ENCODE measurements at places on chromosomes 1 and 21.

- peak; percentile 4 for DNase-seq
Observed at GRCh38 chr1:28811766-28812668, at the start of gene OPRD1. Gene OPRD1, plus strand, starts transcription at chr1:28812170. Its CDS starts 214 bp downstream, at chr1:28812384.

GRCh38 chr1:67785847-67786753 is 47.2 kb downstream of the GNG12 start:
- no peak for DNase-seq

DNA sequence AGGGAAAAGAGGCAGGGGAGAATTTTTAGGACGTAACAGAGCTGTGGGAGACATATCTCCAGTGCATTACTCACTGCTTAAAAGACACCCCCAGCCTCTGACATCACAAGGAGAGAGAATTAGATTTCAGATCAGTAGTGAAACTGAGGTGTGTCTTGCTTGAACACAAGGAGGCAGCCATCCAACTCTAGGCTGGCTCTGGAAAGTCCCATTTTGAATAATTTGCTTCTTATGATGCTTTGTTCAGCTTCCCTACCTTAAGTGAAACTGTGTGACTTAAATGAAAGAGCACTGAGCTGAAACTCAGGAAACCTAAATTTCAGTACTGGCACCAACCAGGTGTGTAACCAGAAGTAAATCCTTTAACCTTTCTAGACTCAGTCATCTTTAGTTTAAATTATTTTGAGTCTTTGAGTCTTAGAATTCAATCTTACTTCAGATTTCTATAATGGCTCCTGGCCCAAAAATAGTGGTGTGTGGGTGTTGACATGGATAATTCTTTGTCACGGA is 251.6 kb upstream of the SGIP1 start:
- no peak for DNase-seq

DNA sequence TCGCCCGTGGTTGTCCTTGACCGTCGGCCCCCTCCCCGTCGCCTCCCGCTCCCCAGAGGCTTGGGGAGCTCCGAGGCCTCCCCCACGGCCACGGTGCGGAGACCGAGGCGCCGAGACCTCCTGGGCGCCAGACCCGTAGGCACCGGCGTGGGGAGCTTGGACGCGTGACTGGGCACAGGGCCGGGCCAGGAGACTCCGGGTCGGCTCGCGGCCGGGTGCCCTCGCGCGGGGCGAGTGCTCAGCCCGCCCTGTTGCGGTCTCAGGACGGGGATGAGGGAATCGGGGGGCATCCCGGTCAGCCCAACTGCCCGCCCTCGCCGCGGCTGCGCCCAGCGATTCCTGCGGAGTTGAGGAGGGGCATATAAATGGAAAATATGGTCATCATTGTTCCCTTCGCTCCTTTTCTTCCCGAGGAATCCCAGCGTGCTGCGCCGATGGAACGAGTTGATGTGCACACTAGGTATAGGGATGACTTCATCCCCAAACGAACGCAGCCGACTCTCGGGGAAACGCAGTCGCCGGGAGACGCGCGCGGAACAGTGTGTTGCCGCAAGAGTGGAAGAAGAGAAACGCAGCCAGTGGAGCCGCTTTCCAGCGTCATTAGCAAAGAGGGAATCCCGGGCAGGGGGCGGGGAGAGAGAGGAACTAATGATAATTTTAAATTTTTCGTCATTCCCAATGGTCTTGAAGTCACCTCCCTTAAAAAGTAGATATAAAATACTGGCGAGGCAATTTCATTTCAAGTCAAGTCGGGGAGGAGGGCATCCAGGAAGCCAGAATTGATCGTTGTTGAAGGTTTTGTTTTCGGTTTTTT is 747 bp upstream of the ENAH start:
- DNase-seq = peak; percentile 80

DNA sequence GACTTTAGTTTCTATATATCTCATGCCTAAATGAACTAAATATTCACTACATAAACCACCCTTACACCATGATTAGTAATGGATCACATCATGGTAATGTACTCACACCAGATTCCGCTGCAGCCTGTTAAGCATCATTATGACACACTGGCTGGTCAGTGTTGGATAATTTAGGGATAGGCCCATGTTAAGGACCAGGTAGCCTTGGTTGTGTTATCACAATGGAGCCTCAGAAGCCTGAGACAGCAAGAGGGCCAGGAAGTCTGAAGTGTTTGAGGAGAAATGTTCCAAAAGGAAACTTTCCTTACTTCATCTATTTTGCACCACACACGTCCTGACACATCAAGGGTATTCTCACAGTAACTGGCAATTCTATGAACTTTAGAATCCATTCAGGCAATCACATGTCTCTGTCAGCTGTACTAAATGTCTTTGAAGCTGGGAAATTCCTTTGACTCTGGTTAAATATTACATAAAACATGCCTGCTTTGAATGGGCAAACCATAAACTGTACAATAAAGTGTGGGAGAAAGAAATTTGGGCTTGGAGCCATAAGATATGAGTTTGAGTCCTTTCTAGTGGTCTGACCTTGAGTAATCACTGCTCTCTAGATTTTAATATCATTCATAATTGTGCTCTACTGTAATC is 105.3 kb upstream of the DPT start:
- no peak for DNase-seq

DNA sequence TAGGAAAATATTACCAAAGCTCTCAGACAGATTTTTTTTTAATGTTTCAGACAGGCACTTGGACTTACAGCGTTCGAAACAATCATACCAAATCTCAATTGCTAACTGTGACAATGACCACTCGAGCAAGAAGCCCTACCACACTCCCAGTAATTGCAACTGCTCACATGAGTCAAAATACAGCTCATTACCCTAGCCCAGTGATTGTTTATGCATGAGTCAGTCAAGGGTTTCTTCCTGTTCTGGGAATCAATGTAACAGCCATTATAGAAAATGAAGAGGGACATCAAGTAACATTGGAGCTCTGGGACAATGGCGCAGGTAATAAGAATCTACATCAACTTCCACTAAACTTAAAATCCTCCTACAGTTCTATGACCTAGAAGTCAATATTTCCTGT is 56.1 kb upstream of the SH3GLB1 start:
- DNase-seq = no peak

GRCh38 chr1:2495026-2495425 is 18.9 kb downstream of the PLCH2 start:
- DNase-seq = no peak

GRCh38 chr21:35172231-35172630 is 123.1 kb upstream of the RUNX1 start:
- no peak for DNase-seq

DNA sequence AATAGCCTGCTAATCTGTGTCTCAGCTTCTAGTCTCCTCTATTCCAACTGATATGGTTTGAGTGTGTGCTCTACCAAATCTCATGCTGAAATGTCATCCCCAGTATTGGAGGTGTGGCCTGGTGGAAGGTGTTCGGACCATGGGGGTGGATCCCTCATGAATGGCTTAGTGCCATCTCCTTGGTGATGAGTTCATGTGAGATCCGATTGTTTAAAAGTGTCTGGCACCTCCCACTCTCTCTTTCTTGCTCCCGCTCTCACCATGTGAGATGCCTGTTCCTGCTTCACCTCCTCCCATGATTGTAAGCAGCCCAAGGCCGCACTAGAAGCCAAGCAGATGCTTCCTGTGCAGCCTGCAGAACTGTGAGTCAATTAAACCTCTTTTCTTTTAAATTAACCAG is 73.5 kb upstream of the CAMK1G start:
- DNase-seq = no peak

DNA sequence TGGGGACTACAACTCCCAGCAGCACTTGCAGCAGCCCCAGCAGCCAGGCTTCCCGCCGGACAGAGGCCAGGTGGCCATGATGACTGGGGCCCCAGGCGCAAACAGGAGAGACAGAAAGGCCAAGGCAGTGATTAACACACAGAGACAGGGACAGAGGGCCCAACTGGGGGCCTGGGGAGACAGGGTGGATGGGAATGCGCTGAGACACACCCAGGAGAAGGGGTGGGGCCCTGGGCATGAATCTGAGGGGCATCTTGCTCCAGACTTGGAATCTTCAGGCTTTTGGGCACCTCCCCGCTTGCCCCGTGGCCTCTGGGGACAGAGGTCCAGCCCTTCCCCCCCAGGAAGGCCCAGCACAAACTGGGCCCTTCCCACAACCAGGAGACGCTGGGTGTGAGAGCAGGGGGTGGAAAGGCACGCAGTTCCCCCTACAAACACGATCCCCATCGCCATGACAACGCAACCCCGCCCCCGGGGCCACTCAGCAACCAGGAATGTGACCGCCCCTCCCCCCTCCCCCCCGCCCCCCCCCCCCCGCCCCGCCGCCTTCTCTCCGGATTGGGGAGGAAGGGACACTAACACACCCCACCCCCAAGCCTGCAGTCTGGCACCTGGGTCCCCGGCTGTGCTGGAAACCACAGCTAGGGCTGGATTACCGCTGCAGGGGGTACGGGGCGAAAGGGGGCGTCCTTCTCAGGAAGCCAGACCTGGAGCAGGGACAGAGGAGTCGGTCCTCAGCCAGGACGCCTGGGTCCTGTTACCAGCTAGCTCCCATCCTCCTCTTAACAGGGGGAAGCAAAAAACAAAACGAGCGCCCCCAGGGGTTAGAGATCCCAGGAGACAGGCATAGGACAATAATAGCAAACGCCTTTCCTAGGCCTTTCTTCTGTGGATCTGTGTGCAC is 4.5 kb downstream of the HDGF start:
- peak; percentile 91 for DNase-seq

GRCh38 chr1:93581917-93582850 is 99.5 kb downstream of the BCAR3 start:
- DNase-seq = no peak

GRCh38 chr1:172408958-172409357 is 11.5 kb upstream of the C1orf105 start:
- DNase-seq = no peak

DNA sequence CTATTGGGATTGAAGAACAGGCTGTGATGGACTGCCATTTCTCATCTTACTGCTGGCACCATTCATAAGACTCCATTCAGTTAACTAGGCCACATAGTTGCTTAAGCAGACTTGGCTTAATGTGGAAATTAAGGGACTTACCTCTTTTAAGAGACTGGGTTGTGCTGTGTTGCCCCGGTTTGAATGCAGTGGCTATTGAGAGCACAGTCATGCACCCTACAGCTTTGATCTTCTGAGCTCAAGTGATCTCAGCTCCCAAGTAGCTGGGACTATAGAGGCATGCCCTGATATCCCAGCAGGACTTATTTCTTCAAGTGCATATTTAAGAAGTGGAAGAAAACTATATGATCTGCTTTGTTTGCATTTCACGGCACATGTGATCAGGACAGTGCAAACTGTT is 181.1 kb downstream of the RASAL2 start:
- DNase-seq = no peak

DNA sequence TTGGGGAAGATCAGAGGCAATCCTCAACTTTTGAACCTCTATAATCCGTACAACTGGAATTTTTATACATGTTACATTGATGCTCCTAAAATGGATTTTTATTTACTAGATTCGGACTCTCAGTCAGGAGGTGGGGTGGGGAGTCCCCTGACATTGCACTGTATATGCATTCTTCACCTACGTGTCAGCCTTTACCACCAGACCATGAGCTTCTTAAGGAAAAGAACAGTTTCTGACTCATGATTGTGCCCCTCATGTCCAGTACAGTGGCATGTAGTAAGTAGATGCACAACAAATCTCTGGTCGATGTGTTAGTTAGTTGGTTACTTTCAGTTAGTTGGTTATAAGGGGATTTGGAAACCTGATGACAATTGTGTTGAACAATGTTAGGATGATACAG is 15.4 kb downstream of the LPAR3 start:
- DNase-seq = no peak

DNA sequence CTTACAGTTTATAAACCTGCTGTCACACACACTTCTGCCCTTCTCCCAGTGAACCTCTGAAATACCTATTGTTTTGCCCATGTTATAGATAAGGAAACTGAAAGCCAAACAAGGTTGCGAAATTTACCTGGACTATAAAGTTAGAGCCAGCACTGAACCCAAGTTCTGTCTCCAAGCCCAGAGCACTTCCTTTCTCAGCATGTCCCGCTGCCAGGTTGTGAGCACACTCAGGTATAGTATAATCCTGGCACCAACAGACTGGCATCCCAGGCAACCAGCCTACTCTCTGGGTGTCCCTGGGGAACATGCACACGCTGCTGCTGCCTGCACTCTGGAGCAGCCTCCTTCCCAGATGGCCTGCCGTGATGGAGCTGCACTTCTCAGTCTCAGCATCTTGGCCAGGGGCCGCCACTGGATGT is 45.1 kb downstream of the PGBD5 start:
- peak; percentile 3 for DNase-seq

DNA sequence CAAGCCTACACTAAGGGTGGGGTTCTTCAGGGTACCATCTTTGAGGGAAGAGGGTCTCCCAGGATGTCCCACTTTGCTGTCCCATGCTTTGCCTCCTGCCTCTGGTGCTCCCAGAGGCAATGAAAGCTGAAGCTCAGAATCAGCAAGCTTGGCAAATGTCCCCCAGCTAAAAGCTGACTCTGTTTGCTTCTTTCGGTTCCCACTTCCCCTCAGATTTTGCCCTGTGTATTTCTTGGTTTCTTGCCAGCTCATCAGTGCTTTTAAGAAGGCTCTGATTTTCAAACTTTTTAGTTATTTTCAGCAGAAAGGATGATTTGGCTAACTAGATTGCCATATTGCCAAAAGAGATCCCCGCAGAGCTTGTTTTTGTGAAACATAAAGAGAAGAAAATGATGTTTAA is 33.1 kb upstream of the COG2 start:
- DNase-seq = no peak

DNA sequence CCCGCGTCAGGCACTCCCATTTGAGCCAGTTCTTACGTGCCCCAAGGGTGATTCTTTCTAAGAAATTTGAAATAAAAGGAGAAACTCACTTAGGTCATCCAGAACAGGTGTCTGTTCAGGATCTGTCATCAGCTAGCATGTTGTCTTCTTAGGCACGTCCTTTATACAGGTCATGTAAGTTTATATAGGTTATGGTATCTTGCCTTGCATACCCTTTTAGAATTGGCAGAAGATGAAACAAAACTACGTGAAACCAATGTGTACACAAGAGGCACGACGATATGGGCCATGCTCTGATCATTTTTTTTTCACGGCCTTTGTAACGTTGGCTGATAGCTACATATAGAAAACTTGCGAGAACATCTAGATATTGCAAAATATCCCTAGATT is 579 bp upstream of the GTF2B start:
- peak; percentile 24 for DNase-seq

DNA sequence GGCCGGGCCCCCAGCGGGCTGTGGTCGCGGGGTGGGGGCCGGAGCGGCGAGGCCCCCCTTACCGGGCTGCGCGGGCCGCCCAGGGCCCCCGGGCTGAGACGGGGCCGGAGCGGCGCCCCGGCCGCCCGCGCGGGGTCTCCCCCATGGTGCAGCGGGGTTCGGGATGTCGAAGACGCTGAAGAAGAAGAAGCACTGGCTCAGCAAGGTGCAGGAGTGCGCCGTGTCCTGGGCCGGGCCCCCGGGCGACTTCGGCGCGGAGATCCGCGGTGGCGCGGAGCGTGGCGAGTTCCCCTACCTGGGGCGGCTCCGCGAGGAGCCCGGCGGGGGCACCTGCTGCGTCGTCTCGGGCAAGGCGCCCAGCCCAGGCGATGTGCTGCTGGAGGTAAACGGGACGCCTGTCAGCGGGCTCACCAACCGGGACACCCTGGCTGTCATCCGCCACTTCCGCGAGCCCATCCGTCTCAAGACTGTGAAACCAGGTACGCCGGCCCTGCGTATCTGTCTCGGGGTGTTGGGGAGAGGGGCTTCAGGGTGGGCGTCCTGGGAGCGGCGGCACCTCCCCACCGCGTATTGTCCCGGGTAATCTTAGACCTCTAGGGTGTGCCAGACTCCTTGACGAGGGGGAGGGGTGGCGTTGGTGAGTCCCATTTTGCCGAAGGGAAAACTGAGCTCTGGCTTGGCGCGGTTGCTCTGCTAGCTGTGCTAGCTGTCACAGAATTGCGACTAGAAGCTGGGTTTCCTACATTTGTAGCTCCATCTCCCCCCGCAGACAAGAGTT is 745 bp downstream of the MAGI3 start:
- DNase-seq = peak; percentile 52
